ENCODE measurements at places on chromosomes 1 and 21. TPM values are rescaled to one million over a fixed set of nuclear protein-coding genes. Genes with fewer than 3 reads are reported as not detected.

- no peak for DNase-seq
Observed at GRCh38 chr1:117653732-117654492, 48.1 kb downstream of the TENT5C start.

DNA sequence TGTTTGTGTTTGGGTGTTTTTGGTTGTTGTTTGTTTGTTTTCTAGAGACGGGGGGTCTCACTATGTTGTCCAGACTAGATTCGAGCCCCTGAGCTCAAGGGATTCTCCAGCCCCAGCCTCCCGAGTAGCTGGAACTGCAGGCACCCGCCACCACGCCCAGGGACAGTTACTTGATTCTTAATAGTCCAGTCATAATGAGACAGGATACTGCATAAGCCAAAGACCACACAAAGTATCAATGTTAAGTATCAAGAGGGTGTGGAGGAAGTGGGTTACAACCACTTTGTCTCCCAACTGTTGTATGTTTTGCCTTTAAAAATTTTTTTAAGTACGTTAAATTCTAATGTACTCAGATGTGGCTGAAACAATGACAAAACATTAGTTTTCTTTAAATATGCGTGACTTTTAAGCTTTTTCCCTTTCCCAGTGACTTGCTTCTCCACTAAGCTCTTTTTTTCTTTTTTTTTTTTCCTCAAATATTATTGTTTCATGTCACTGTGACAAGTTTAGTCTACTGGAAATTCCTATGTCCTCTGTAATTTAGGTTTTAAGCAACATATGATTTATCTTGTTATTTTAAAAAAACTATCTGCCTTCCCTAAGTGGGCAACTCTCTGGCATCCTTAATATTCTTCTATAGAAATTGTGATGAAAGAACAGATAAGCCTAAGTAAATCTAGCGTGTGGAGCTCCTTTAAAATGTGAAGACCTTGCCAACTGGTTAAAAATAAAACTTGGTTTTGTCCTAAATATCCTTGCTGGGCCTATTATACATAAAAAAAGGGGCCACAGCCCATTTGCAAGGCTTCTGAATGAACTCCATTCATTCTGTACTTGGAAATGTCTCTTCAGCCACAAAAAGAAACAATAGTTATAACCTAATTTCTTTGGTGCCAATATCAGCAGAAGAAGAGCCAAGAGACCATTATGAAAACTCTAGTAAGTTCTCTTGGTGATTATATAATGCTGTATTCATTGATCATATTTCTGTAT, 56.2 kb upstream of the DPH5 start:
- DNase-seq = peak; percentile 18

DNA sequence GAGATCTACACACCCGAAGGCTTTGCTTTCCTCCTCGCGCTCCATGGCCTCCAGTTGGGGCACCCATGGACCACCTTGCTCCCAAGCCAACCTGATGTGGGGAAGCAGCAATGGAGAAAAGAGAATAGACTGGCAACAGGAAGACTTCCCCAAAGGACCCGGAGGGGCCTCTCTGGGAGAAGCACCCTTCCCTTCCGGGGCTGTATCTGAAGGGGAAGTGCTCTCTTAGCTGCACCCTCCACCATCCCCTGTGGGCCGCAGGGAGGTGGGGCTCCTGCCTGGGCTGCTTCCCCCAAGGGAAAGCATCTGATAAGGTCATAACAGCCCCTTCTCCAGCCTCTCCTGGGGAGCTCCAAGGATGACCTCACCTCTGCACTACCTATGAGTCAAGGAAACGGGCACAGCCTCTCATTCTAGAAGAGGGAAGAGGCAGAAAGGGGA, 100.2 kb downstream of the RIPK4 start:
- no peak for DNase-seq

The FAM177B gene
- 1.0 TPM for total RNA-seq

DNA sequence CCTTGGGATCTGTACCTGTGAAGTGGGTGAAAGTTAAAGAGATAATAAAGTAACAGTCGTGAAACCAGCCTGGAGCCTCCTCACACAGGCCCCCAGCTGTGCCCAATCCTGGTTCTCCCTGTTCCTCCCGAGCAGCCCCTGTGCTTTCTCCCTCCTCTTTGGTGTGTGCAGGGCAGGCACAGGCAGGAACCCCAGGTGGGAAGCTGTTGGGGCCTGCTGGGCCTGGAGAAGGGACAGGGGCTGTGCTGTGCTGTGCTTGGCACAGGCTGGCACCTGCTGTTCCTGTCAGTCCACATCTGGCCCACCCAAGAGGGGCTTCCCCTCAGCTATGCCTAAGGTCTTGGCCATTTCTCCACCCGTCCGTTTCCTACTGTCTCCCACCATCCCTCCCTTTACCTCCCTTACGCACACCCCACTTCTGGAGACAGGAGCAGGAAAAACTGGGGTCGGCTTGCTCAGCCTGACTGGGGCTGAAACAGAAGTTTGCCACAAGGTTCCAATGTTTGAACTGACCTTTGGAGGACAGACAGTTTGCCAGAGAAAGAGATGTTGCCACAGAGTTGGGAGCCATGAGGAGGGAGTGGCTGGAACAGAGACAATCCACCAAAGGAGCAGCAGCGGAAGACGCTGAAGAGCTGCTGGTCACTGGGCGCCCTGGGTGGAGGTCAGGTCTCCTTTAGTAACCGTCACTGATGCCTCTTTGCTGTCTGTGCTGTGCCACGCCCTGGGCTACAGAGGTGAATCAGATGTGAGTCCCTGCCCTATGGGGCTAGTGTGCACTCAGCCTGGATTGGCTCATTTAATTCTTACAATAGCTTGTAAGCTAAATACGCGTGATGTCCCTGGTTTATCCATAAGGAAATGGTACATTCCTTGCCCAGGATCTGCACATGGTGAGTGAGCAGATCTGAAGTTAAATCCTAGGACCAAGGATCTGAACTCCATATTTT, 18.8 kb upstream of the ARTN start:
- no peak for DNase-seq

The HAO2 gene
- not detected for total RNA-seq

GRCh38 chr1:24896596-24897262, 33.3 kb downstream of the RUNX3 start:
- no peak for DNase-seq

The VWA1 gene
- not detected for total RNA-seq

GRCh38 chr1:47587891-47588582, 150.2 kb downstream of the FOXD2 start:
- DNase-seq = no peak

The LRRC7 gene
- total RNA-seq = 1.5 TPM
